ENCODE measurements at places on chromosomes 16 and 17.

- no peak for DNase-seq
Observed at GRCh38 chr16:86672179-86672863, 94.0 kb downstream of the FOXL1 start.

DNA sequence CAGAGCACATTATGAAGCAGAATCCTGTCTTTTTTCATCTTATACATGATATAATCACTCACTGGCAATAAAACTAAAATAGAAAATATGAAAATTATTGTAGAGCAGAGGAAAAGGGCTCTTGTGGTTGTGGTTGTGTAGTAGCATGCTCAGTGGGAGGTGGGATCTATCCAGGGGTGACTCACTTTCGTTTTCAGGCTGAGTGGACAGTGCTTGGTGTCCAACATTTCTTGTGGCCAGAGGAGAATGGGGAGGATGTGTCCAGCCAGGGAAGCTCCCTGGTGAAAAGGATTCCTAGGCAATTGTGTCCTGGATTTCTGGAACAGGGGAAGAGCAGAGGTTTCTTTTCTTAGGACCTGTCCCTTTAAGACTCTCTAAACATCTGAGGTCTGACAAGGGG lies 31.9 kb upstream of the CPHXL start:
- DNase-seq: no peak

- no peak for DNase-seq
Observed at GRCh38 chr17:38943607-38944006, 18.2 kb downstream of the LASP1NB start.

DNA sequence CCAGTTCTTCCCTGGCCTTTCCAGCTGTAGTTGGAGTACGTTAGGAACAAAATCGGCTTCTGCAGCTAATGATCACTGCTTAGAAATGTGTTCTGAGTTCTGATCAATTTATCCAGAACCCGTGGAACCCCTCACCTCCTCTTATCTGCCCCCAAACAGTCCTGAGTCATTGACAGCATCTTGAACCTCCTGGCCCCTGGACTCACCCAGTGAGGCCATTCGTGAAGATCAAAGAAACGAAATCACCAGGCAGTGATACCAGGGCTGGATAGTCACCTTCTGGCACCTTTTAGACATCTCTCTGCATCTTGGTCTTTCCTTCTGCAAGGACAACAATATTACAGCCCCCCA lies 17.0 kb upstream of the EXOC7 start:
- no peak for DNase-seq

DNA sequence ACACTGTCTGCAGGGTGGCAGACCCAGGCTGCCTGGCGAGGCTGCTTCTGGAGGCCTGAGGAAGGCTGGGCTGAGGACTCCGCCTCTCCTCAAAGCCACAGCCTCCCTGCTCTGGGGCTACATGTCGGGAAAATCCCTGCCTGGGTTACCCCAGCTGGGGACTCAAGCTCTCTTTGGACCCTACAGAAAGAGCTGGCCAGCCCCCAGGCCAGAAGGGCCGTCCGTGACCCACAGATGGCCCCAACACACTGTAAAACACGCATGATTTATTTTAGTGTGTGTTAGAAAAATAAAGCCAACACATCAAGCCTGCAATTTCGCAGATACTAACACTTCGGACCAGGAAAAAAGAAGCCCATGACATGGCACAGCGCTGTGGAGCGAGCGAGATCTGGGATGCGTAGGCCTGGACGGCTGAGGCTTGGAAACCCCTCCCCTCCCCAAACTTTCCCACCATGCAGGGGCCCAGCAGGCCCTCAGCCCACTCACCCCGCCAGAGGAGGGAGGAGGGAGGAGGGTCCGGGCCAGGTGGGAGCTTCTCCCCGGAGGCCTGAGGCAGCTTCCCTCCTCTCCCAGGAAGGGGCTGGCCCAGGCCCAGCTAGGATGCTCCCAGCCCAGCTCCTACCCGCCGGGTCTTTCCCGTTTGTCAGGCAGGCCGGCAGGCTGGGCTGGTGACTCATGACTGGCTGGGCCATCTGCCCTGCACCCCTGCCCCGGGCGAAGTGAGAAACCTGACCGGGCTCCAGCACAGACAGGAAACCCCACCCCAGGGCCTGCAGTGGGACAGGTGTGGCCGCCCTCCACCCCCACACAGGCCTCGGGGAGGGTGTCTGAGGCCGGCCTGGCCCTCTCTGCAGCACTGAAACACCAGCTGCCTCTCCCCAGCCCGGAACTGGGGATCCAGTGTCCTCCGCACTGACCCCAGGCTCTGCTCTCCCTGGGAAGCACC lies 34.1 kb upstream of the SLC38A10 start:
- DNase-seq: peak; percentile 94

- DNase-seq: no peak
Observed at GRCh38 chr16:22194707-22195444, 11.2 kb upstream of the EEF2K start.

DNA sequence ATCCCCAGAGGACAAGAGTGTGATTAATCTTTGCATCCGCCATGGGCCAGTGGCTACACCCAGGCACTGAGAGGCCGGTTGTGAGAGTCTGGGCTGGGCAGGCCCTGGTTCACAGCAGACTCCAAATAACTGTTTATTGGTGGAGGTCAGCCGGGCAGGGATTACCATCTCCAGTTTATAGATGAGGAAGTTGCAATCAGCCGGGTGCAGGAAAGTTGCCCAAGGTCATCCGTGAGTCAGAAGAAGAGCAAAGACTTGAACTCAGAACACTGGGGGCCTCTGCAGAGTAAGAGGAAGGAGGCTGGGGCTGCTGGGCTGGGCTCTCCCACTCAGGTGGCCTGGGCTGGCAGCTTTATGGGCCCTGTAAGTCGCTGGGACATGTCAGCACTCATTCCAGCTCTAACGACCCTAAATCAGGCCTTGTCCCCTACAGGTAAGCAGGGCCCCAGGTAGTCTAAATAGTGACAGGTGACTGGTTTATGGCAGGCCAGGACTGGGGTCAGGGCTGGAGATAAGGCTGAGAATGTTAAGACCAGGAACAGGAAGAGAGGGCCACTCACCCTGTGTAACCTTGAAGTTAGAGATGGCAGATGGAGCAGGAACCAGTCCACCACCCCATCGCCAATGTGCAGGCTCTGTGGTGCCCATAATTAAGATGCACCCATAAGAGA lies 2.1 kb upstream of the CA4 start:
- no peak for DNase-seq

GRCh38 chr17:6388416-6388815 lies 46.5 kb downstream of the AIPL1 start:
- no peak for DNase-seq

- DNase-seq: no peak
Observed at GRCh38 chr16:31693733-31694132, 166.0 kb downstream of the AHSP start.

DNA sequence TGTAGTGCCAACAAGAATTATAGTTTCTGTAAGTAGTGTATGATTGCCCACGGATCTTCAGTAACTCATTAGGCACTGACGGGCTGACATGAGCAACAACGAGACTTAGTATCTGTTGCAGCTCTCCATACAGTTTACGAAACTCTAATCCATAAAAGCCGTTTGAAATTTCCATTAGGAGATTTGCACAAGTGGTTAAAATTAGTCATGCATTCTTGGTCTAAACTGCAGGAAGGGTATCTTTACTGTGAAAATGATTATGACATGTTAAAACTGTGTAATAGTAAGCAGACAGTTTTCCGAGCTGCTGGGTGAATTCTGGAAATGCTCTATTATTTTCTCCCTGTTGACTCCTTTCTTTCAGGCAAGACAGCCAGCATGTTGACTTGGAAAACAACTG lies 605.0 kb downstream of the WWOX start:
- no peak for DNase-seq

DNA sequence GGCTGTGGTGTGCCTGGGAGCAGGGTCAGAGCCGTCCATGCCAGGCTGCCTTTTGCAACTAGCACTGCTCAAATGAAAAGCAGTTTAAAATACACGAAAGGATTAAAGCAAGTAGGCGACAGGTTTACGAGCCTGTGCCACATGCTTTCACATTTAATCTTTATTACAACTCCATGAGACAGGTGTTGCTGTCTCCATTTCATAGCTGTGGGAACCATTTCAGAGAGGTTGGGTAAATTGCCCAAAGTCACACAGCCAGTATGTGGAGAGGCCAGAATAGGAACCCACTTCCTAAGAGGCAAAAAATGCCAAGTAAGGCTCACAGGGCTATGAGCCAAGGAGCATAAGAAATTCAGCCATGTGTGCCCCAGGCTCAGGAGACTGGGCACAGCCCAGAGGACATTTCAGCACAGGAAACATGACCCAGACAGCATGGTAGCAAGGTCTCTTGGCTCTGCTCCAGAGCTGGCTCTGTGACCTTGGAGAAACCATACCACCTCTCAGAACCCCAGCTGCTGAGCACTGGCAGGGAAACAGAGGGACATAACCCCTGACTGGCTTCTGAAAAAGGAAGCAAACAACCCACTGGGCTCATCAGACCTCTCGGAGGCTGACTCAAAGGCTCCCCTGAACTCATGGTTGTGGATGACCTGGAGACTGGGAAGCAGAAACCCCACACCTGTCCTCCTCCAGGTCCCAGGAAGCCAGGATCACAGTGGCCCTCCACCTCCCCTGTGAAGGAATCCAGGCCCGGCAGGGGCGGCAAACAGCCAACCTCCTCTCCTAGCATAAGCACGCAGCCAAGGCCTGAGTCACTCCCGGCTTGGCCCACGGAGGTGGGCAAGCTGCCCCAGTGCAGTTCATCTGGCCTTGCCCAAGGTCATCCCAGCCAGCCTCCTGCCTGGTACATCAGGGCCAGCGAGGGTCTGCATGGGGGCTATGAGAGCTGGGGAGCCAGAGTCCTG lies 40.3 kb upstream of the MRPS23 start:
- DNase-seq: peak; percentile 70

DNA sequence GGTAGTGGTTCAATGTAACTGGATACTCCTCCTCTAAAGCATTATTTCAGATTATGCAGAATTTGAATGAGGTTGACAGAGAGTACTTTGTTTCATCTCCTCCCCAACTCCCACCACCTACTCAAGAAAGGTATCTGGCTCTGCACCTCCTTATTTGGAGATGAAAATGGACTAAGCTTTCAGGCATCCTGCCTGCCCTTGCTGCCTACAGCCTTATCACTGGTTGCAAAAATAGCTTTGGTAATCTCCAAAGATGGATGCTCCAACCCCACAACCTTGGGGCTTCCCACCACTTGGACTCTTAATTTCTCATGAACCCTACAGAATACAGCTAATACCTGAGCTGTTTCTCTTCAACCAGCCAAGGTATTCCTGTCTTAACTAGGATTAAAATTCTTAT lies 45.3 kb upstream of the CORO6 start:
- no peak for DNase-seq

DNA sequence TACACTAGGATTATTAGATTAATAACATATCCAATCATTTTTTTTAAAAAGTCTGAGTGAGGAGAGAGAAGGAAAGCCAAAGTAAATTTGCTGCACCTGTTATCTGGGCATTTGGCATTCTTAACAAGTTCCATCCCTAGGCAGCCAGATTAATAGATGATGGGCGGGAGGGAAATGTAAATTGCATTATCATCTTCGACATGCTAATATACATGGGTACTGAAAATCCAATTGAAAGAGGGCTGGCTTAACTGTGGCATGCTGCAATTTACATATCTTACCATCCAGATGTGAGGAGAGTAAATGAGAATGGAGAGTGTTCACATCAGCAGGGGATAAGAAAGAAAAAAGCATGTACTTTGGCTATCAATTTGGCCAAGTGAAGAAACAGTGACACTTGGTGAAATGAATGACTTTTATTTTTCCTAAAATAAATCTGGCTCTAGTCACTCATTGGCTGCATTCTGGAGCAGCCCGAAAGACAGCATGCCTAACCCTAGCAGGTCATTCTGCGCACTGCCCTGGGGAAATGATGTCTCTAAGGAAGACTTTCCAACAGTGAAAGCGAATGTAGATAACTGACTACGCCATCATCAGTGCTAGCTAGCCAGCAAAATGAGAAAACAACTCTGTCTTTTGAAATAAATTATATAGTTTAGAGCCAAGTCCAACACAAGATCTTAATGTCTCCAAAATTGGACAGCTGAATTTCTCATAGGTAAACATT lies 57.9 kb downstream of the HYDIN start:
- DNase-seq: no peak

DNA sequence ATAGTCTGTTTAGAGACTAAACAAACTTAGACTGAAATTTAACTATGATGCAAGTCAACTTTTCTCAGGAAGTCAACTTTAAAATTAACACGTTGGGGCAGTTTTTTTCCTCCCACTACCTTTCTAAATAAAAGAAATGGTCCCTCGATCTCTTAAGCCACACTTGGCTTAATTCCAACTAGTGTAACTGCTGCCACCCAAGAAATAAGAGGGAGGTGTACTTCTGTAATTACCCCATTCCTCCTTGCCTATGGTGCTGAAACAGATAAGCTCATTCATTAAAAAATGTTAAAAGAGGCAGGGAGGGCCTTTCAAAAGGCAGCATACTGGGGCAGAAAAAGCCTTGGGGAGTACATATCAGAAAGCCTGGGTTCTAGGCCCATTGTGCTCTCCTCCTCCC lies 59.8 kb downstream of the NCOR1 start:
- no peak for DNase-seq

- no peak for DNase-seq
Observed at GRCh38 chr17:6800422-6801027, 24.5 kb downstream of the FBXO39 start.

GRCh38 chr17:71976011-71976649 lies 144.7 kb upstream of the SOX9 start:
- peak; percentile 48 for DNase-seq

DNA sequence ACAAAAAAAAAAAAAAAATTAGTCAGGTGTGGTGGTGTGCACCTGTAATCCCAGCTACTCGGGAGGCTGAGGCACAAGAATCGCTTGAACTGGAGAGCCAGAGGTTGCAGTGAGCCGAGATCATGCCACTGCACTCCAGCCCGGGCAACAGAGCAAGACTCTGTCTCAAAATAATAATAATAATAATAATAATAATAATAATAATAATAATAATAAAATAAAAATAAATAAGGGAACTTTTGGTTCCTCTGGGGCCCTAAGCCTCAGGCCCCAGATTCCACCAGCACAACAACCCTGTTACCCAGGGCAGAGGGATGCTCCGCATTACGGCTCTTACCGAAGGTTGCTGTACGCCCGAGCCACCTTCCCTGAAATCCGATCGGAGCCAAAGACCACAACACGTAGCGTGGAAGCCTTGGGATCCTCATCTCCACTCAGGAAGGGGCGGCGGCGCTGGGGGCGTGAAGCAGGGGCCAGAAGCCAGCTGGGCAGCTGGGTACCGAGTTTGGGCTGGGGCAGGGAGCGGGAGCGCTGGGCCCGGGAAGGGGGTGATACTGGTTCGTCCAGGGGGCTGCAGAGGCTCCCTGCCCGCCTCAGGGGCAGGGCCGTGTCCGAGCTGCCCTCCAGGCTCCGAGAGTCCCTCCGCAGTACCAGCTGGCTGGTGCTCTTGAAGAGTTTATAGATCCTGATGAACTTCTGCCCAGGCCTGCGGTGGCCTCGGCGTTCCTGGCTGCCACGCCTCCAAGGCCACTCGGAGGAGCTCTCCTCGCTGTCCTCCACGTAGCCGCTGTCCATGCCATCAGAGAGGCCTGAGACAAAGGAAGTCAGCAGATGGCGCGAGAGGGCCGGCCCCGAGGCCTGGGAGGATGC lies 20.6 kb upstream of the PIK3R6 start:
- no peak for DNase-seq
